NCI-H2227 treated with DMSO at 0.1 percent for 48 hours (cell line): ENCODE measurements at places on chromosomes 11 and 22.

GRCh38 chr11:118076754-118077281, at the start of gene TMPRSS4:
Gene TMPRSS4, plus strand, starts transcription at chr11:118077078. Its CDS starts 225 bp downstream, at chr11:118077303.
- no peak for DNase-seq

DNA sequence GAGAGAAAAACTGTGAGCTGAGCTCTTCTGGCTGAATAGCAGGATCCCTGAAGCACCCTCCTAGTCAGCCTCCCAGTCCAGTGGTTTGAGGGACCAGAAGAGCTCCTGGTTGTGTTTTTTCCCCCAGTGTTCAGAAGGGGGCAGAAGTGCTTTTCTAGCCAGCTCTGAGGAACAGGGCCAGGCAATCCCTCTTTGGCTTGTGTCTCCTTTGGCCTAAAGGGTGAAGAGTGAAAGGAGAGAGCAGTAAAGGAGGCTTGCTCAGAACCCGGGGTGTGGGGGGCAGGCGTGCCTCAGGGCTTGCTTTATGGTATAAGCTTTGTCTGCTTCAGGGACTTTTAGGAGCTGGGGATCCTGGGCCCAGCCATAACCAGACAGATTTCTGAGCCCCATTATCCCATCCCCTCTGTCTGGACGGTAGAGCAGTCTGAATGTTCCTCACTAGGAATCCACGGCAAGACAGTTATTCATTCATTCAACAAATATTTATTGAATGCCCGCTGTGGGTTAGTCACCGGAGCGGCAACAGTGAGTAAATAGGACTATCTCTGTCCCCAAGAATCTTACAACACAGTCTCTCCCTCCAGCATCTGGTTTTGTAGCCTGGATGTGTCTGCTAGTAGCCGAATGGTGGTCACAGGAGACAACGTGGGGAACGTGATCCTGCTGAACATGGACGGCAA, 14.5 kb downstream of the ACP2 start:
- no peak for DNase-seq

GRCh38 chr11:85685820-85686459, at the start of gene CCDC89:
Gene CCDC89, minus strand, starts transcription at chr11:85686195. Its CDS starts 65 bp downstream, at chr11:85686130.
- DNase-seq: peak; percentile 89

DNA sequence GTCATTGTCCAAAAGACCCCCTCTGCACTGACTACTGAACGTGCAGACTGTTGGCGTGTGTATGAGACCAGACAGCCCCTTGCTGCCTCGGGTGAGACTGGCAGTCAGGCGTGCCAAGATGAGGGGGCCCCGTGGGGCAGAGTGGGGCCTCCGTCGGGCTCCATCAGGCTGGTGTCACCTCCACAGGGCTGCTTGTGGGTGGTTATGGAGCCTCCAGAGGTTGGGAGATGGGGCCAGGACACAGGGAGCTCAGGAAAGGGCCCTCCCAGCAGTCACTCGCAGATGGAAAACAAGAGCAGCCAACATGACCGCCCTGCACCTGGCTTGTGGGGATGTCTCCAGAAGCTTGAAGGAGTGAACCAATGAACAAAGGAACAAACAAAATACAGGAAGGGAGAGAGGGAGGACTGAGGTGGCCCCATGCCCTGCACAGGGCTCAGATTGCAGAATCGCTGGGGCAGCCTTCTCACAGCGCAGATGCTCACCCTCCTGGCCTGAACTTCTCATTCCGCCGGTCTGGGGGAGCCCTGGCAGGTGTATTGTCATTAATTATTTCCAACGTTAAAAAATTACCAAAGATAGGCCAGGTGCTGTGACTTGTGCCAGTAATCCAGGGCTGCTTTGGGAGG, 5.5 kb upstream of the PHLDA2 start:
- no peak for DNase-seq

DNA sequence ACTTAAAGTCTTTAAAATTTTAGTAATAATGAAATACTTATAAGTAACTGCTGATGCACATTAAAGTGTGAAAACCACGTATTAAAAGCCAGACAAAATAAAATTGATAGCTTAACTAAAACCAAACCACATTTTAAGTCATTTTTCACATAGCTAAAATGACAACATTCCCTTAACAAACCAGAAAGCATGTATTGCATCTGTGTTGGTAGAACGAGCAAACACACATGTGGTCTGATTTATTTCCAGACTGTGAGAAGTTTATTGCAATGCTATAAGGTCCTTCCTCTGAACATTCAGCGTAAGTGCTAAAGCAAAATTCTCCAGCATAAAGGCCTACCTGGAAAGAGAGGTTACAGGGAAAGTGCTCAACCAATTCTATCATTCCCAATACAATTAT, 57.8 kb downstream of the ARHGAP20 start:
- no peak for DNase-seq
